CD4-positive, alpha-beta T cell (primary cell): ENCODE measurements at places on chromosomes 6 and 20. TPM values are rescaled to one million over a fixed set of nuclear protein-coding genes. Genes with fewer than 3 reads are reported as not detected.

Gene SGK2
- 0.38 TPM for total RNA-seq

Gene C6orf163
- total RNA-seq, result 0.93 TPM

Gene KCNK17
- not detected for total RNA-seq

Gene MOG
- not detected for total RNA-seq

Gene APOBEC2
- total RNA-seq, result not detected

Gene CGA
- not detected for total RNA-seq

Gene PSORS1C1
- not detected for total RNA-seq

Gene LY6G6D
- not detected for total RNA-seq

Gene HAO1
- total RNA-seq, result not detected

Gene DTD1
- total RNA-seq, result 15.4 TPM

Gene CASS4
- 37.0 TPM for total RNA-seq

Gene BMP7
- not detected for total RNA-seq

Gene ZSCAN16
- total RNA-seq, result 7.3 TPM
